ENCODE measurements at places on chromosomes 11 and 22.

GRCh38 chr11:129896062-129896461 is 684 bp upstream of the NFRKB start:
- DNase-seq, result no peak

DNA sequence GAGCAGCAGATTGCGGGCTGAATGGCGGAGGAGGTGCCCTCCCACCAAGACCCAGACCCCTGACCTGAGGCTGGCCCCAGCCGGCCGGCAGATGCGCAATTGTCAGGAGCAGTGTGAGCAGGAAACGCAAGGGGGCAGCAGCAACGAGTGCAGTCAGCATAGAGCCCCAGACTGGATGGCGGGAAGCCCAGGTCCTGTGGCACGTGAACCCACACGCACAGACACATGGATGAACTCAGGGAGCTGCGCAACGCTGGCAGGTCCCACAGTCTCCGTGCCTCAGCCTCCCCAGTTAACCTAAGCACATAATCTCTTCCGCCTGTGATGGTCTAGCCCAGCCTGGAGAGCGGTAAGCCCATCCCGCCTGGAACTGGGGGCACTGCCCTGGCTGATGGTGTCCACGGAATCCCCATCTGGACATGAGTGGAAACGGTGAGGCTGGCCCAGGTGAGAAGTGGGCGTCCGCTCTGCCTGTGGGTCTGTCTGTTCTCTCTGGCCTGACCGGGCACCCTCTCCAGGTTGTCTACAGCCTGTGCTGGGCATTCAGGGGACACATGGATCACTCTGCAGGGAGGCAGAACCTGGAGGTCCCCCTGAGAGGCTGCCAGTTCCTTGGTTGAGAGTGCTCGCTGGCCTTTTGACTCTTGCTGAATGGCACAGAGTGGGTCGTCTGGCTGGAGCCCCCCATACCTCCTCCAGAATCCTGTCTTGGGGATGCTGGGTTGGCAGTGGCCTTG is 626 bp upstream of the TBX10 start:
- DNase-seq, result peak; percentile 79

DNA sequence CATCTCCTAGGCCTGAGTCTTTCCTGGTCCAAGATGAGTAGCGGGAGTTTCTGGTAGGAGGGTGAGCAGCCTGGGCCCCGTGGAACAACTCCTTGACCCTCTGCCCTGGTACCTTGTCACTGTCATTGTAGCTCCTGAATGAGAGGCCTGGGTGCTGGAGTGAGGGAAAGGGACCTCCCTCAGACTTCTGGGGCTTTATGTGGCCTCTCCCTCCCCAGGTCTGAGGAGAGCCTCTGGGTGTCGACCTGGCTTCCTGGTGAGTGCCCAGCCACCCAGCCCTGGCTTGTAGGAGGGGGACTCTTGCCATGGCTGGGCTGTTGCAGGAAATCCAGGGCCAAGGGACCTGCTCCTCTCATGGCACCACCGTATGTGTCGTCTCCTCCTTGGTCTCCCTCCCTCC is 3.9 kb downstream of the P2RY2 start:
- no peak for DNase-seq

DNA sequence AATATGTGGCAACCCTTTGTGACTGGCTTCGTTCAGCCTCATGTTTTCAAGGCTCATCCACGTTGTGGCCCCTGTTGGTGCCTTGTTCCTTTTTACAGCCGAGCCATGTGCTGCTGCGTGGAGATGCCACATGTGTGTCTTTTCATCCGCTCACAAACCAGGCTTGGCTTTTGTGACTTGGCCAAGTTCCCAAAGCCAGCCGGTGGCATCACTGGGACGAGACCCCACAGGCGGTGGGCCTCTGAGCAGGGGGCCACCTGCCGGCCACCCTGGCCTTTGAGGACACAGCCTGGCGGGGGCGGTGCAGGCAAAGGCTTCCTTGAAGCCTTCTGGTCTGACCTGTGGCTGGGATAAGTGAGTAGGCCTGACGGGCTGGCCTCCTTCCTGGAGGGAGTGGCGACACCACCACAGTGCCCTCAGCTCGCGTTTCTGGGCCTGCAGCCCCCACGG is 10.5 kb downstream of the GRK2 start:
- no peak for DNase-seq

DNA sequence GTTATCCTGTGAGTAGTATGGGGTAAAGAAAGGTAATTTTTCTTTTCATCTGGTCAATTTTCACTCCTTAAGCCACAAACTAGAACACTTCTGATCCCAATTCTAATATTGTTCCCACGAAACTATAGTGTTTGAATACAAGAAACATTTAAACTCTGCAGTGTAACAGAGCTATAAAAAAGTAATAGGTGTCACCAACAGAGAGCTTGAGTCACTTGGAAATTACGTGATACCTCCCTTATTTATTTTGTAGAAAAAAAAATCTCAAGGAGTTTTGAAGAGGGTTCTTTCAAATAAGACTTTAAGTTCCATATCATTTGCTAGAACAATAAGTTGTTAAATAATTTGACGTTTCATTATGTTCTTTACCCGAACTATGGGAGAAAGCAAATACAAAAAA is 959.4 kb downstream of the JRKL start:
- DNase-seq, result no peak

DNA sequence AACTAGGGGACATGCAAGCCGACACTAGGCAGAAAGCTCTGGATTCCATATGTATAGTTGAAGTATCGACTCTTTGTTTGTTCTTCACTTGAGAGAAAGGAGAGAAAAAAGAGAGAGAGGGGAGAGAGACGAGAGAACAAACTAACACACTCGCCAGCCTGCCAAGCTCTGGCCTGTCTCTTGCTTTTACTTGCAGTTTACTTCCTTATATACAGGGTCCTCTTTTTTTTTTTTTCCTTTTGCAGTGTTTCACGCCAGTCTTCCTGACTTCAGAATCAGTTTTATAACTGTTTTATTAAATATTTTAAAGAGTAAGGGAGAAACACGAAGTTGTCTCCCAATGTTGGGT is 19.9 kb downstream of the TEAD1 start:
- peak; percentile 49 for DNase-seq

GRCh38 chr11:122344215-122344614 is 228.2 kb upstream of the BLID start:
- DNase-seq, result no peak

DNA sequence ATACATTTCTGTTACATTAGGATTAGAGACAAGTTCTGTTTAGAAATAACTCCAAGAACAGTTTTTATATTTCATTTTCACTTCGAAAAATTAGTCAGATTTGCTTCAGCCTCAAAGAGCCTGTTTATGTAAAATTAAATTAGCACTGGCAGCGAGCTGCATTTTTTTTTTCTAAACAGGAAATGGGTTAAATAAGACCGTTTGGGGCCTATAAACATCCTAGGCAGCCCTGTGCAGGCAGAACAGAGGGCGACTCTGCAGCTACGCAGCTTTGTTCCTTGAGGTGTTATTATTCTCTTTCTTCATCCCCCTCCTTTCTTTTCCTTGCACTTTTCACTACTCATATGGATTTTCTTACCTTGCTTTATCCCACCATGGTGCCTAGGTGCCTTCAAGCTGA is 48.7 kb downstream of the CWC15 start:
- DNase-seq, result no peak

DNA sequence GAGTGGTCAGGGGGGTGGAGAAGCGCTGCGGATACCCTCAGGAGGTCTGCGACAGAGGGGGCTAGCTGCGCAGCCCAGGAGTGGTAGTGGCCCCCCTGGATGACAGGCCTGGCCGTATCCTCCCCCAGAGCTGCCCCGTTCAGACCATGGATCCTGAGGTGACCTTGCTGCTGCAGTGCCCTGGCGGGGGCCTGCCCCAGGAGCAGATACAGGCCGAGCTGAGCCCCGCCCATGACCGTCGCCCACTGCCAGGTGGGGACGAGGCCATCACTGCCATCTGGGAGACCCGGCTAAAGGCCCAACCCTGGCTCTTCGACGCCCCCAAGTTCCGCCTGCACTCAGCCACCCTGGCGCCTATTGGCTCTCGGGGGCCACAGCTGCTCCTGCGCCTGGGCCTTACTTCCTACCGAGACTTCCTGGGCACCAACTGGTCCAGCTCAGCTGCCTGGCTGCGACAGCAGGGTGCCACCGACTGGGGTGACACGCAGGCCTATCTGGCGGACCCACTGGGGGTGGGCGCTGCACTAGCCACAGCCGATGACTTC is 505 bp downstream of the NUDT22 start:
- no peak for DNase-seq

DNA sequence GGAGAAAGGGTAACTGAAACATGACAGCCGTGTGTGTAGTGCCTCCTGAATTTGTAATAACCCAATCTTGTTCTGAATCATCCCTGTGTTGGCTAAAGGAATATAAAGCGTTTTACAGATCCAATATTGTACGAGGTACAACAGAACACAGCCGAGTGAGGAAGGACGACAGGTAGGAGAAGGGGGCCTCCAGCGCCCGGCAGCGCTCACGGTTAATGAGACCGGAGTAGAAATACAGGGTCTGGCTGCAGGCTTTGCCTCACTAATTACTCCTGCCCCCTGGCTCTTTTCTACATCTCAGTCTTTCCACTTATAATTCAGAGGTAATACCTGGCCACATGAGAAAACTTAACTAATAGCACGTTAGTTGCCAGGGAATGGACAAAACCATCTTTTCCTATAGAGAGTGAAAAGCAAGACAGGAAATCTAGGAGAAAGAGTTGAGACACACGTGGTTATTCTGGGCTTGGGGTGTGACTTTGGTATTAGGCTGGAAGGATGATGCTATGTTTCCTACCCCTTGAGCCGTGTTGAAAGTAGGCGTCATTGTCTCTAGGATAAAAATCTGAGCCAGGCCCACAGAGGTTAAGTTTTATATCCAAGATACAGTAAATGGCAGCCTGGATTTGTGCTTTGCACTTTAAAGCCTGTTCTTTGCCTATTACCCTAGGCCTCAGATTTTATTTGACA is 54.1 kb downstream of the GRIK4 start:
- DNase-seq, result no peak

Measured in hepatocyte (in vitro differentiated cells).